ENCODE measurements at places on chromosomes 1 and 21.

- no peak for DNase-seq
Observed at GRCh38 chr1:117793413-117793812, 136.0 kb downstream of the GDAP2 start.

- DNase-seq, result no peak
Observed at GRCh38 chr21:45374826-45375455, 30.0 kb upstream of the COL18A1 start.

DNA sequence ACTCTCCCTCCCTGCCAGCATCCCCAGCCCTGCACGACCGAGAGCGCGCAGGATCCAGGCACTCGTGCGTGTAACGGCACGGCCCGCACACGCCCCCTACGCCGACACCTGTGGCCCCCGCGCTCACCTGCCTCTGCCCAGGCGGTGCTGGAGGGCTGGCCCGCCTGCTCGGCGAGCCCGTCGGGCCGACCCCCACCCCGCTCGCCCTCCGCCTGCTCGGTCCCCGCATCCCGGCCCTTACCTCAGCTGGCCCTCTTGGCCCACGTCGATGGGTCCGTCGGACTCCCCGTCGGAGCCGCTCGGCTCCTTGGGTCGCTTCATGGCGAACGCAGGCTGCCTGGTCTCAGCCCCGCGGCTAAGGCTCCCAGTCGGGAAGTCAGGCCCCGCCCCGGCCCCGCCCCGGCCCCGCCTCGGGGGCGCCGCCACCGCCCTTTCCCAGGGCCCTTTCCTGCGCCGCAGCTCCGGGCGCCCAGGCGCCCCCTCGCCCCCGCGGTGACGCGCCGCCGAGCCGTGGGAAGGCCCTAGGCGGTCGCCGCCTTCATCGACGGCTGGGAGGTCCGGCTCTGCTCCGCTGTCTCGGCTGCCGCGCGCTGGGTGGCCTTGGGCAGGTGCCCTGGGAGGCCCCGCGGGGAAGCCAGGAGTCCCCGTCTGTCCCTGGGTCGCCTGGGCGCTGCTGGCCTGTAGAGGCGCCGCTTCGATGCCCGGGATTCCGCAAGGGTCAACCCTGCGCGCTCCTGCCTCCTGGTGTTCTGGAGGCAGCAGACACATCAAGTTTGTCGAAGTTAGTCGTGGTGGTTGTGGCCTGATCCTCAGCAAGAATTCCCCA is at the start of gene HEYL:
TSS of gene HEYL (minus strand) at position 339 of the 826 bp plus-strand sequence. CDS start at position 321, 18 bp downstream.
- peak; percentile 20 for DNase-seq

DNA sequence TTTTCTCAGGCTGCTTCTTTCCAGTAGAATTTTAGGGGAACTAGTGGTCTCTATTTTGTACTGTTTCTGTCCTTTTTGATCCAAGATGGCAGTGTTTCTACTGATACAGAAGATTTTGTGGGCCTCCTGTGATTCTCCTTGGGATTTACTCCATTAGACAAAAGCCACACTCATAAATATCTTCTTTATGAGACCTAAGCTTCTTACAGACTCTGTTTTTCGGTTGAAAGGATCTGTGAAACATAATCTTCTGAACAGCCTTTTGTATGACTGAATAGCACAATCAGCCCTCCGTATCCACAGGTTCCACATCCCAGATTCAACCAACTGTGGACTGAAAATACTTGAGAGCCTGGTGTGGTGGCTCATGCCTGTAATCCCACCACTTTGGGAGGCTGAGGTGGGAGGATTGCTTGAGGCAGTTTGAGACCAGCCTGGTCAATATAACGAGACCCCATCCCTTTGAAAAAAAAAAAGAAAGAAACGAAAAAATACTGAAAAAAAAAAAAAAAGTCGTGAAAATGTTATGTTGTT is 10.8 kb upstream of the PSMD4 start:
- DNase-seq, result no peak

DNA sequence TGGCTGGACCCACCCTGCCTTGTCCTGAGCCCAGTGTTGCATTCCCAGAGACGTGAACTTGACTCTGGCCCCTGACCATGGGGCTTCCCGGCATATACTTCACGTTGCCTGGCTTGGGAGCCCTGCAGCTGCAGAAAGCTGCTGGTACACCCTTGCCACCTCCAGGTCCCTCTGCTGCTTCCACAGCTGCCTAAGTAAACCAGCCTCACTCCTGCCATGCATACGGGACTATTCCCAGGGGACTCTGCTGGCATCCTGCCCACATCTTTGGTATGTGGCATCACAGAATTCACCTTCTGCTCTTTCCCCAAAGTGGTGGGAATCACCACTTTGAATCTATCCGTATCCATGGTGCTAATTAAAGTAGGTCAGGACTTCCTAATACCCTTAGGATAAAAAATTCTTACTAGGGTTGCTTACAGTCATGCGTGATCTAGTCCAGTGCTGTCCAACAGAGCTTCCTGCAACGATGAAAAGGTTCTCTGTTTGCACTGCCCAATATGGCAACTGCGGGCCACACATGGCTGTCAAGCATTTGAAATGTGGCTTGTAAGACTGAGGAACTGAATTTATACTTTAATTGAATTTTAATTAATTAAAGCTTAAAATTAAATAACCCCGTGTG is 203.0 kb downstream of the GRIK3 start:
- no peak for DNase-seq
